BJ (cell line): ENCODE measurements at places on chromosomes 2 and 18. TPM values are rescaled to one million over a fixed set of nuclear protein-coding genes. Genes with fewer than 3 reads are reported as not detected.

Gene SH3BP4
- 85.9 and 106 TPM in 2 replicates for polyA plus RNA-seq

Gene HOXD9
- polyA plus RNA-seq, result 1.7 and 1.8 TPM in 2 replicates

Gene UGT1A7
- polyA plus RNA-seq, result not detected in 2 replicates

Gene HOXD3
- polyA plus RNA-seq, result 0.07 TPM in 1 of 2 replicates, not detected in the other

Gene ZNF396
- 0.60 and 0.86 TPM in 2 replicates for polyA plus RNA-seq

Gene ABCG8
- polyA plus RNA-seq, result not detected in 2 replicates

DNA sequence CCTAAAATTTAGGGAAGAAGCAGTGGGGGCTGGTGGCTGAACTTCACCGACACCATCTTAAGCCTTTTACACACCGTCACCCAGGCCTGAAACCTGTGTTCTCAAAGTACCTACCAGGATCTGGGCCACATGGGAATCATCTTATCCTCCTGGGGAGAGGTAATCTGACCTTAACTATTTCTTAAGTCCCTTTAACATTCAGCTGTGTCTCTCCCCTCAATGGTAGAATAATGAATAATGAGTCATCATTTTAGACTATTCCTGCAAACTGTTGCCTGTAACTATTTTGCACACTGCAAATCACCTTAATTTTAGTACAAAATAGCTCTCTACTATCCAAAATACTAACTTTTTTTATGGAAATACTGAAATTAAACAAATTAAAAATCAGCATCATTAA, 149.4 kb upstream of the KLF7 start:
- no peak for DNase-seq

GRCh38 chr2:65377556-65378192, 54.7 kb downstream of the SPRED2 start:
- peak; percentile 67 for DNase-seq

DNA sequence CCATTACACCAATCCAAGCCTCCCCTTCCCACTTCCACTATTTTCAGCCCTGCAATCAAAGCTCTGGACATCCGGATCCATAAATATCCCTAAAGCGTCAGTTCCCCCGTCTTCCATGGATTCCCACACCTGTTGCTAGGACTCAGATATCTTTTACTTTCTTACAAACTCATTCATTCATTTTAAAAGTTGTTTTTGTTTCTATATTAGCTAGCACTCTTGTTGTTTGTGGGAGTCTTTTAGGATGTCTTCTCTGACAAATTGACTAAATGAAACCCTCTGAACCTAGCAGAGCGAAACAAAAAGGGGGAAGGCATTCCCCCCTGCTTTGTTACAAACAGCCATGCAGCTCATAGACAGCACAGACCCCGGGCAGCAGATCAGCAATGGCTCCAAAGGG, 9.0 kb upstream of the NBAS start:
- no peak for DNase-seq

- DNase-seq, result no peak
These were observed 214.2 kb downstream of the MTX2 start for GRCh38 chr2:176483476-176483875.

- no peak for DNase-seq
These were observed 61.8 kb upstream of the EFEMP1 start for GRCh38 chr2:55985406-55985805.

- DNase-seq, result no peak
These were observed 1.3 kb downstream of the IFIH1 start for GRCh38 chr2:162317058-162317742.

GRCh38 chr2:108641756-108642155, 77.5 kb upstream of the RANBP2 start:
- DNase-seq, result no peak

DNA sequence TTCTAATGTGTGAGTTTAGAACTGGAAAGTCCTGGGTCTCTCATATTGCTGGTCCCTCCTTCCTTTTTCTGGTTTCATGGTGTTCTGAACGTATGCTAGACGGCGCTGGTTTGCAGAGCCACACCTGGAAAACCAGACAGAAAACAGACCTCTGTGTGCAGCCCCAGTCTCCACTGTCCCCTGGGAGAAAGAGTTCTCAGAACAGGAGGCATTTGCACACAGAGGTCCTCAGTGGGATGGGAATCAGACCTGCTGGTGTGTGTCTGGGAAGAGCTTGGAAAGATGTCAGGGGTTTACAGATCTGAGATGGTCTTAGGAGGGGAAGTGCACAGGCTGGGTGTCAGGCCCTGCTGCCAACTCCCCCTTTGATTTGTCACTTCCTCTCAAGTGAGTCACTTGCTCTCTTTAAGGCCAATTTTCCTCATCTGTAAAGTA, 14.9 kb upstream of the MBP start:
- no peak for DNase-seq

- no peak for DNase-seq
These were observed 37.7 kb downstream of the SPC25 start for GRCh38 chr2:168852481-168852880.

DNA sequence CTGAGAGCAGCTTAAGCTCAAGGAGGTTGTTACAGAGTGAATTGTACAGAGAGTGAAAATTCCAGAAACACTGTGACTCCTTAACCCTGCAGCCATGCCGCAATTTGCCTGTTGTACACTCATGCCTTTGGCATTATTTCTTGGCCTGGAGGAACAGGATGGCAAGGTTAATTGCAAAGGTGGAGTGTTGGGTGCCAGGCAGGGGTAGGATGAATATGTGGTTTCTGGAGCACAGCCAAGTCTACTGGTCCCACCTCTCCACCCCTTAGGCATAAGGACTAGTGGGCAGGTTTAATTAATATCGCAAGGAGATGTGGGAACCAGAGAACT, 250.2 kb downstream of the LRRTM1 start:
- no peak for DNase-seq

DNA sequence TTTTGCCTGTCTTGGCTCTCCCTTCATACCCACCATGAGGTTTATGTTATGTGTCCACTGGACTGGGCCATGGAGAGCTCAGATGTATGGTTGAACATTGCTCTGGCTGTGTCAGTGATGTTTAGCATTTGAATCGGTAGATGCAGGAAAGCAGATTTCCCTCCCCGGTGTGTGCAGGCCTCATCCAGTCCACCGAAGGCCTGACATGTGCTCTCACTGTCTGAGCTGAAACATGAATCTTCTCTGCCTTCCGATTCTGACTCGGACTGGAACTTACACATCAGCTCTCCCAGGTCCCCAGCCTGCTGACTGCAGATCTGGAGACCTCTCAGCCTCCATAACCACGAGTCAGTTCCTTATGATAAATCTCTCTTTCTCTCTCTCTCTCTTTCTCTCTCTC, 72.4 kb upstream of the SLC66A3 start:
- no peak for DNase-seq

GRCh38 chr2:38578832-38579231, 23.9 kb downstream of the HNRNPLL start:
- DNase-seq, result no peak

DNA sequence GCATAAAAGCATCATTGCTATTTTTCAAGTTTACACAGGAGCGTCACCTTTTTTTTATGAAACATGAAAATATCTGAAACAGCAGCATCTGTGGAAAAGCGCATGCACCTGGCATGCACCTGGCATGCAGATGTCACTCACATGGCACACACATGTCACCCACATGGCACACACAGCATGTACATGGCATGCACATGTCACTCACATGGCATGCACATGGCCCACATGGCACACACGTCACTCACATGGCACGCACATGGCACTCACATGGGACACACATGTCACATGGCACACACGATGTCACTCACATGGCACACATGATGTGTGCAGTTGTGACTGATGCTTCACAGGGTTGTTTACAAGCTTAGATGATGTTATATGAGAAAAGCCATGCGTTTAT, 188.0 kb downstream of the ZNF407 start:
- DNase-seq, result no peak

GRCh38 chr2:134459706-134460406, 206.0 kb downstream of the MGAT5 start:
- DNase-seq, result no peak

DNA sequence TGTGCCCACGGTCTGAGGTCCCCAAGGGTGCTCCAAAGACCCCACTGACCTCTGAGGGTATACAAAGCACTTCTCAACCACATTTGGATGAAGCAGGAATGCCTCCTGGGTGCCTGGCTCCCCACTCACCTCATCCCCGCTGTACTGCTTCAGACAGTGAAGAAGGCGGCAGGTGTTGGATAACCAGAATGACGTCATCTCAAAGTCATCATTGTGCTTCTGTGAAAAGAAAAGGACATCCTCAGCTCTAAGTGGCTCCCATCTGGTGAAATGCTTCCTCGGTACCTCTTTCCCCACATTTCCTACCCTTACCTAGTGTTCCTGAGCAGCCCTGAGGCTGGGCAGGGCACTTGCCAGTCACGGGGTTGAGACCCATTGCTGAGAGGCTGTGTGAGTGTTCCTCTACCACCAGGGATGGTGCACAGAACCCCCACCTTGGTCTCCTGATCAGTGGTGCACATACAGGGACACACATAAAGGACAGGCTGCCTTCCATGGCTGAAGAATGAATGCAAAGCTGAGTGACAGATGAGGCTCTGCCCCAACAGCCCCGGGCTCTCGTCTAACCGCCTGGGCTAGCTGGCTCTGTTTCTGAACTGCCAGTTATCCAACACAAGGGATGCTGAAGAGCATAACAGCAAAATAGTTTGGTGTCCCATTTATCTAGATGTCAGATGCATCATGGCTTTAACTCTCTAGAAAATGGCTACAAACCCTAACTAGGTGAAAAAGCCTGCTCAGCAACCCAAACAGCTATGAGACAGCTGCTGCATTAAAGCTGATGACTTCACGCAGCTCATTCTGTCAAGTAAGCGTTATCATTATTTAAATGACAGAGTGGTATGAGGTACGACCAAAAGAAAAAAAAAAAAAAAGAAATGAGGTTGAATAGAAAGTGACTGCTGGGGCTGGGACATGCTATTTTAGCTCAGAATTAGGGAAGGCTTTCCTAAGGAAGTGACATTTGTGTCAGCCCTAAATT, 28.2 kb upstream of the ACAA2 start:
- no peak for DNase-seq

DNA sequence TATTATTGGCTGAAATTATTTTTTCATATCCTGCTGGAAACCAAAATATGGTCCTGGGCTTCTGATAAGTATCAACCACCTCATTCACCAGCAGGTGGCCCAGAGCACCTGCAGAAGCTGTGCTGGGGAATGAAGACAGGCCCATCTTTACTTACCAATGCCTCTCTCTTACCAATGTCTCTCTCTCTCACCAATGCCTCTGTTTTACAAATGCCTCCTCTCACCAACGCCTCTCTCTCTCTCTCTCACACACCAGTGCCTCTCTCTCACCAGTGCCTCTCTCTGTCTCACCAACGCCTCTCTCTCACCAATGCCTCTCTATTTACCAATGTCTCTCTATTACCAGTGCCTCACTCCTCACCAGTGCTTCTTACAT, 2.3 kb upstream of the MAL start:
- no peak for DNase-seq

GRCh38 chr2:101518578-101519492, 43.9 kb upstream of the RFX8 start:
- DNase-seq, result no peak

DNA sequence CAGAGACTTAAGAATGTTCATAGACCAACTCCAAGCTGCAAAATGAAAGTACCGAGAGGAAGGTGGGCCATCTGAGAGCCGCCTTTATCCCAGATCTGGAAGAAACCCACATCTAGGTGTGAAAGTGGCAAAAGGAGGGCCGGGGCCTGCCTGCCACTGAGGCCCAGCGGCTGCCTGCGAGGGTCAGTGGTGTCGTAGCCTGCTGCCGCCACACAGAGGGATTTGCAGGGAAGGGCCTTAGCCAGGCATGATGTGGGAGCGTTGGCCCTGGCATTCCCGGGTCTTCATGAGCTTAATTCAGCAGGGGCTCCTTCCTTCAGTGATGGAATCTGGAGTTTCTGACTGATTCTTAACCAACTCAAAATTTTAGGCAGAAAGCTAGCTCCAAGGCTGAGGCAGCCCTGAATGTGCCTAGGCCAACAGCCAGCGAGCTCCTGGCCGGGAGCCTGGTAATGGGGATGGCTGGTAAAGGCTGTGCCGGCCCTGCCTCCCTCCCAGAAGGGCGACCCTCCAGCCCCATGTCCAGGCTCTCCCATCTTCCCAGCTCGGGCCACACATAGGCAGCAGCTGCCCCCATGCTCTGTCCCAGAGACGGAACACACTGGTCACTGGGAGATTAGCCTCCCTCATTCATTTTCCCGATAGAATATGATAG, 230.1 kb downstream of the AGAP1 start:
- no peak for DNase-seq

- no peak for DNase-seq
These were observed 9.9 kb downstream of the SGPP2 start for GRCh38 chr2:222434204-222434603.
